Frontal cortex (tissue), 4 donors: ENCODE measurements at places on chromosomes 2 and 18.
A peak's percentile ranks its signal among the peaks of the same experiment; 100 is the strongest.

- no peak for DNase-seq
Observed at GRCh38 chr18:32072321-32072720, 19.4 kb upstream of the RNF138 start.

DNA sequence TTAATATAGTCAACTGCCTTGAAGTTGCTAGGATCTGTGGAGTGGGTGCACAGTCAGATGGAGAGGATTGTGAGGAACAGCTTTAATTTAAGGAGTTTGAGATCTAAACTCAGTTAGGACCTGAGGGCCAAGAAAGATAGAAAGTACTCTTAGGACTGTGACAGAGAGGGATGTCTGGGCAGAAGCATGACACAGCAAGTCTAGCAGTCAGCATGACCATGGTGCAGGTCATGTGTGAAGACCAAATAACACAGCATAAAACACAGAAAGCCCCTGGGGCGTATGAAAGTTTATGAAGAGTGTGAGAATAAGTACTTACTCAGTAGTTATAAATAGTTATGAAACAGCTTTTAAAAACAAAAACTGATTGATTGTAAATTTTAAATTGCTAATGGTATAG, 107.2 kb downstream of the GALNT1 start:
- no peak for DNase-seq

DNA sequence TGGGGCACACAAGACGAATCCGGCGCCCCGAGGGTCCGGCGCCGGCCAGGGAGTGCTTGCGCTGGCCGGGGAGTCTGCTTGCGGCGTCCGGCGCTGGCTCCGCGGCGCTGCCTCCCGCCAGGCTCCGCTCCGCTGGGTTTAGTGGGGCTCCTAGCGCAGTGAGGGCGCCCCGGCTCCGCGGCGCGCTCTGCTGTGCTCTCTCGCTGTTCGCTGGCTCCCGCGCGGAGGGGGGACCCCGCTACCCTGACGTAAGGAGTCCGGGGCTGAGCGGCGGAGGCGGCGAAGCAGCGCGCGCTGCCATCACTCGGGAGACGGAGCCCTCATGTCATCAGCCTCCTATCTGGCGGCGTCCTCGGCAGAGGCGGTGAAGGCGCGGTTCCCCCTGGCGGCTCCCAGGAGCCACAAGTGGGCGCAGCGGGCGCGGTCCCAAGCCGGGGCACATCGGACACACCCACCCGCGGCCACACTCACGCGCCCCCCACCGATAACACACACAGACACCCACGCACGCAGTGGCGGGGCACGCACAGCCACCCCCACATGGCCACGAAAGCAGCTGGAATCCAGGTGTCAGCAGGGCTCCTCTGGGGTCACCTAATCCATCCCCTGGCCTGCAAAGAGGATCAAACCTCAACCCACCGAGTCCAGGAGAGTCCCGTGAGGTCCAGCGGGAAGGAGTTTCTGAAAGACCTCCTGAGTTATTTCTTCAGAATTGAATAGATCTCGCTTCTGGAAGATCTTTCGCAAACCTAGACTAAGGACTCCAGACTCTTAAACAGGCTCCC, at the start of gene C1QL2:
TSS of gene C1QL2 (minus strand) at position 189 of the 785 bp plus-strand sequence. CDS start 482 bp downstream, outside the sequence.
- DNase-seq, result peak; percentile 69

GRCh38 chr18:57585855-57586250, 649 bp downstream of the FECH start:
- no peak for DNase-seq

- DNase-seq, result no peak
Observed at GRCh38 chr2:132760971-132761370, 91.0 kb upstream of the LYPD1 start.

DNA sequence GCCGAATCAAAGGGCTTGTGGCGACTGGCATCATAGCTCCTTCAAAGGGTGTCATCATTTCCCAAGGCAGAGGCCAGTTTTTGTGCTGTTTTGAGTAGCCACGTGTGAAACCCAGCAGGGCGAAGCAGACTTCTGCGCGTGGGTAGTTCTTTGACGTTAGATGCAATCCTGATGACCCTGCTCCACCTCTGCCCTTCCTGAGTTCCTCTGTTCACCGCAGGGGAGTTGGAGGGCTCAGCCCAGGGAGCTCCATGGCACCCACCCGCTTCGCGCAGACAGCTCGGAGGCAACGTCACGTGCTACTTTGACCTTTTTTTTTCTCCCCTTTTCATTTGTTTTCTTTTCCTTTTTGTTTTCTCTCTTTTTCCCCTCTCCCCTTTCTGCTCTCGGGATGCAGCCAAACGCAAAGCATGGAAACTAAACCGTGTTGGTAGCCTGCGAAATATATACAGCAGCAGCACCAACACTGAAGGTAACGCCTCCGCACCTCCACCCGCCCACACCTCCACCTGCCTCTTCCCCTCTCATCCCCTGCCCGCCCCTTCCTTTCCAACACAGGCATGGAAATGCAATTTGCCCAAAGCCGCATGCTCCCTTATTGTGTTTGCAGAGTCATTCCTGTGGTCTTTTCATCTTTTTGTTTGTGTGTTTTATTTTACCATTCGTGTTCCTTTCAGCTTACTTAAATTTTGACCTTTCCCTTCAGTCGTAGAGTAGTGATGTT, 153.6 kb downstream of the GBX2 start:
- no peak for DNase-seq

DNA sequence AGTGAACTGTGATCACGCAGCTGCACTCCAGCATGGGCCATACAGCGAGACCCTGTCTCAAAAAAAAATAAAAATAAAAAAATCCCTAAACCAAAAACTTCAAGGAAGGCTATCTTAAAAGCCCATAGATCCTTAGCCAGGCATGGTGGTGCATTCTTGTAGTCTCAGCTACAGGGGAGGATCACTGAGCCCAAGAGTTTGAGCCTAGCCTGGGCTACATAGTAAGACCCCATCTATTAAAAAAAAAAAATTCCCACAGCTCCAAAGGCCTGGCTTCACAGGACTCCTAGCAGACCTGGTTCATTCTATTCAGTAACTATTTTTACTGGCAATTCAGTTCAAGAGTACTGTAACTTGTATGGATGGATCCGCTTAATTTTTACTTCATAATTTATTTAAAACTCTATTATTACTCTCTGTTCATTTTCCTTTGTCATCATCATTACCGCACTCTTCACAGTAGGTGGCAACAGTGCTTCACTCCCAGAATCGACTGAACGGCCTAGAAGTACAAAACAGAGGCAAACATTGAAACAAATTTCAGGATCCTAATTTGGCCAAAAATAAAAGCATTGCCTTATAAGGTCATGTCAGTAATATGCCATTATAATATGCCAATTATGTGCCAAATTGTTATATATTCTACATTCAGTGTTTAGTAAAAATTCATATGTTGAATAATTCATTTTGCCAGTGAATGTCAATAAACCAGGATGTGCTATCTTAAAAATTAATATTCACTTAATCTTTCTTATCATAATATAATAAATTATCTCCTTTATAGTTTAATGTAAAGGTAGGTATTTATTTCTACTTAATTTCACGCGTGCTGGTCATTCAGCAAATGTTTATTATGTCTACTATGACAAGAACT, 14.3 kb upstream of the STAM2 start:
- DNase-seq, result no peak

DNA sequence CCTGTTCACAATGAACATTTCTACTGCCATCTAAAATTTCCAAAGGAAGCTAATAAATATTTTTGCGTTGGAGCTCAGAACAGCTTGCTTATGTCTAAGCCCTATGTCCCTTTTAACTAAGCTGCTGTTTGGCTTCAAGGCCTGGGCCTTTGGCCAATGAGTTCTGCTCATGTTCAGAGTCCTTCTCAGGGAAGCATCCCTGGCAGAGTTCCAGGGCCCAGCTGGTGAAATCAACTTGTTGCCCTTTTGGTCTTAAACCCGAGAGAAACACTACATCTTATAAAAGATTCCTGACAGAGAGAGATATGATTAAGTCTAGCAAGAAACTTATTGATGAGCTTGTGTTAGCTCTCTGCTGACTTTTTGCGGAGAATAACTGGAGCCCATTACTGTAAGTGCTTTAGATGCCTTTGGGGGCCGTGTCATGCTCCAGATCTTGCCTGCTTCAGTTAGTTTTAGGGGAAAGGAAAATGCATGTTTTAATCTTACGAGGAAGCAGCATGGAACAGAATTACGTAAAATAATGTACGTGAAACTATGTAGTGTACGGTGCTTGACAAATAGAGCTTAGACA, 102.5 kb upstream of the NOSTRIN start:
- no peak for DNase-seq

- DNase-seq, result no peak
Observed at GRCh38 chr2:10981941-10982431, 70.3 kb downstream of the KCNF1 start.

- DNase-seq, result no peak
Observed at GRCh38 chr2:188326669-188327301, 35.1 kb downstream of the GULP1 start.

GRCh38 chr2:191945623-191946022, 98.7 kb upstream of the CAVIN2 start:
- no peak for DNase-seq

DNA sequence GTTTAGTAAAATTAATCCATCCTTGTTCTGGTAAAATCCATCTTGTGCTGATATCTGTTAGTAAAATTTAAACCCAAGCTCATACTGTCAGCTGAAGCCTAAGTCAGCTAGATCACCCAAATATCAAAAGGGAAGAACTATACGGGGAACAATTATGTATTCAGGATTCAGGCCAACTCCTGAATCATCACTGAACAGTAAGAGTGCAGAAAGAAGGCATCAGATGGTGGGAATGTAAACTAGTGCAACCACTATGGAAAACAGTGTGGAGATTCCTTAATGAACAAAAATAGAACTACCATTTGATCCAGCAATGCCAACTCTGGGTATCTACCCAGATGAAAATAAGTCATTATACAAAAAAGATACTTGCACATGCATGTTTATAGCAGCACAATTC, 81.8 kb downstream of the RAPGEF4 start:
- no peak for DNase-seq

DNA sequence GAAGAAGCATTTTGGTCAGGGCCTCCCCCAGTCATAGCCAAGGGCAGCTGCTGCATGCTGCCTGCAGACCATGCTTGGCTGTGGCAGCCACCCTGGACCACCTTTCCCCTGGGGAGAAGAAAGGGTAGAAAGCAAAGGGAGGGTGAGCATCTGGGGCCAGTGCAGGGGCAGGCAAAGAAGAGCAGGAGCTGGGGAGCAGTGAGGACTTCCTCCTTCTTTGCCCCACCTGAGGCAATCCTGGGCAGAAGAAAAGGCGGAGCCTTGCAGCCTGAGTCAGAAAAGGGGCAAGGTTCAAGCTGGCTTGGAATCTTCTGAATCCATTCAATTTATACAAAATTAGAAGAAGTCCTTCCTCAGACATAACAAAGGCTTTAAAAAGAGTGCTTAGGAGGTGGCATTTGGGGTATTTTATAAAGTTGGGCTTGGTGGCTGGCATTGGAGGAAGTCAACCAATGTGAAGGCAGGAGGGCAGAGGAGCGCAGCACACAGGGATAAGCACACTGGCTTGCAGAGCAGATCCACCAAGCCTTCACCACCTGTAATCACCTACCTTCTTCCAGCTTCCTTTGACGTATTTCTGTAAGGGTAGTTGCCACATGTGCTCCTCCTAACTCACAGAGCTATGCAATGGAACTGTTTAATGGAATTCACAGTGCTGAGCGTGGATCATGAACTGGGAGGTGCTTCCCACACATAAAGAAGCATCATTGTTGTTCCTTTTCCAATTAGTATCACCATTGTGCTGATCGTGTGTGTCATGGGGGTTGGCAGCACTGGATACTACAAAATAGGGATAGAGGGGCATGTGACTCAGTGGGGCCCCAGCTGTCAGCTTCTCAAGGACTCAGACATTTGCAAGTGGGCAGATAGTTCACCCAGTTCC, 154.4 kb upstream of the EPAS1 start:
- no peak for DNase-seq

DNA sequence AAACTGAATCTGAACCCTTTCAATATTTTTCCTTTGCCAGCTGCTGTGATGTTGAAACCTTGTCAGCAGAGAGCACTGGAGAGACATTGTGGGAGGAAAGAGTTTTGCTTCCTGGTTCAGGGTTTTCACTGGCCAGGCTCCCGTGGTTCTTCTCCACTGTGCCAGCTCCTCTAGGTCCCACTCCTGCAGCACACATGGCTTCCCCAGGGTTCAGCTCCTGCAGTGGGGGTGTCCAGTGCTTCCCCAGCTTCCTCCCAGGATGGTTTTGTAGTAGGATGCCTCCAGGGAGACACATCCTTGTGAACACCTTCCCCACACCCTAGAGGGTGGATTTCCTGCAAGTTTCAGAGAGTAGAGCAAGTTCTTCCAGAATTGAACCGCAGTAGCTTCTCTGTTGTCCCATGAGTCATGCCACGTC, 24.0 kb upstream of the SULT1C3 start:
- no peak for DNase-seq

GRCh38 chr2:161141033-161141432, 19.2 kb upstream of the TANK start:
- DNase-seq, result no peak

- DNase-seq, result no peak
Observed at GRCh38 chr18:65093346-65093745, 657.5 kb upstream of the CDH7 start.

GRCh38 chr2:218271487-218271797, 1.1 kb downstream of the PNKD start:
- DNase-seq, result no peak

DNA sequence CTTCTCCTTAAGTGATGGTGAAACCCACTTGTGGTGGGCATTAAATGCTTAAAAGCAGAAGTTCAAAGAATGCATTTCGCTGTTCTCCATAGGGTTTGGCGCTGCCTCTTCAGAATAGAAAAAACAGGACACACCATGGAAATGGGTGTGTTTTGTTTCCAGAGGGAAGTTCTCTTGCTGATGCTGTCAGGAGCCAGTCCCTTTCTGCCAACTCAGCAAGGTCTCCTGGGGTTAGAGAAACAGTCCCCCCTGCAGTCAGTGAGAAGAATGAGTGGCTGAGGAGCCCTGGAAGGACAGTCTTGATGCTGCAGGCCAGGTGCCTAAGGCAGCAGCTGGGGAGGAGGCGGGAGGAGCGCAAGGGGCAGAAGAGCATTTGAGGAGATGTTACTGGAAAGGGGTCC, 37.8 kb upstream of the ASAP2 start:
- DNase-seq, result no peak

DNA sequence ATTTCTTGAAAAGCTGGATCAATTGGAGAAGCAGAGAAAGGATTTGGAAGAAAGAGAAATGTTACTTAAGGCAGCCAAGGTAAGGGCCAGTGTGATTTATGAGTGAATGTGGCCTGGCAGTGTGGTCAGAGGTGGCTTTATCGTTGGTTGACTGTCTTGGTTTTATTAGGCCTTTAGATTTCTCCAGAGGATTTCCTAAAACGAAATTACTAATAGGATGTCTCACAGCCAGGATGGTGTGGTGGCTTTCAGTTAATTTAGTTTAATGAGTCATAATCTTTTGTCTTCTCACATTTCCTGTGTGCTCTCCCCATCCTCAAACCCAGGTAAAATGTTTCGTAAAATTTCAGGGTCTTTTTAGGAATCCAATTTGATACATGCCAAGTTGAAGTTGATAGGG, 100.8 kb downstream of the TAF4B start:
- no peak for DNase-seq

DNA sequence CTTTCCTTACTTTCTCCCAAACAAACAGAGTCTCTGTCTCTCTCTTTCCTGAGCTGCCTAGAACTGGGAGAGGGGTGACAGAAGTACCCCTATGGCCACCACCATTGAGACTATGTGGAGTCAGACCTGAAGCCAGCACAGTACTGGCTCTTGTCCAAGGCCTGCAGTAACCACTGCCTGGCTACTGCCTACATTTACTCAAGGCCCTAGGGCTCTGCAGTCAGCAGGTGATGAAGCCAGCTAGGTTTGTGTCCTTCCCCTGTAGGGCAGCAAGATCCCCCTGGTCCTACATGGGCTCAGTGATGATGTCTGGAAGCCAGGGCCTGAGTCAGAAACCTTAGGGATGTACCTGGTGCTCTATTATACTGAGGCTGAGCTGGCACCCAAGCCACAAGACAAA, 12.2 kb downstream of the MYO3B start:
- DNase-seq, result no peak

- no peak for DNase-seq
Observed at GRCh38 chr2:127080938-127081755, 25.8 kb downstream of the BIN1 start.
